ENCODE measurements at places on chromosomes 3 and 15. TPM values are rescaled to one million over a fixed set of nuclear protein-coding genes. Genes with fewer than 3 reads are reported as not detected.
A peak's percentile ranks its signal among the peaks of the same experiment; 100 is the strongest.

PCNP gene
- total RNA-seq = 205 TPM

SCN11A gene
- 0.22 TPM for total RNA-seq

SEC62 gene
- 64.1 TPM for total RNA-seq

DNAH12 gene
- 0.08 TPM for total RNA-seq

NUTM1 gene
- total RNA-seq = not detected

ASB14 gene
- total RNA-seq = not detected

DNA sequence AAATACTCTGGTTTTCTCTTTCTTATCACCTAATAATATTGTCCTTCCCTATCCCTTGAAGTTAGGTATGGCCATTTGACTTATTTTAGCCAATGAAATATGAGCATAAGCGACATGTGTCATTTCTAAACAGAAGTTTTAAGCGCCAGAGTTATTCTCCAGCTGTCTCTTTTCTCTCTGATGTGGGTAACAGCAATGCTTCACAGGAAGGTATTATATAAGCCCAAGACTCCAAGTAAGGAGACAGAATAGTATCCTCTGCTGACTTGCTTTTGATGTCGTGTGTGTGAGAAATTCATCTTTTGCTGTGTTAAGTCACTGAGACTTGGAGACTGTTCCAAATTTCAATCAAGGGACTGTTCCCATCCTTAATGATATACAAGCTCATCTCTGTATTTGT is 224.6 kb upstream of the NECTIN3 start:
- ATAC-seq = no peak

DNA sequence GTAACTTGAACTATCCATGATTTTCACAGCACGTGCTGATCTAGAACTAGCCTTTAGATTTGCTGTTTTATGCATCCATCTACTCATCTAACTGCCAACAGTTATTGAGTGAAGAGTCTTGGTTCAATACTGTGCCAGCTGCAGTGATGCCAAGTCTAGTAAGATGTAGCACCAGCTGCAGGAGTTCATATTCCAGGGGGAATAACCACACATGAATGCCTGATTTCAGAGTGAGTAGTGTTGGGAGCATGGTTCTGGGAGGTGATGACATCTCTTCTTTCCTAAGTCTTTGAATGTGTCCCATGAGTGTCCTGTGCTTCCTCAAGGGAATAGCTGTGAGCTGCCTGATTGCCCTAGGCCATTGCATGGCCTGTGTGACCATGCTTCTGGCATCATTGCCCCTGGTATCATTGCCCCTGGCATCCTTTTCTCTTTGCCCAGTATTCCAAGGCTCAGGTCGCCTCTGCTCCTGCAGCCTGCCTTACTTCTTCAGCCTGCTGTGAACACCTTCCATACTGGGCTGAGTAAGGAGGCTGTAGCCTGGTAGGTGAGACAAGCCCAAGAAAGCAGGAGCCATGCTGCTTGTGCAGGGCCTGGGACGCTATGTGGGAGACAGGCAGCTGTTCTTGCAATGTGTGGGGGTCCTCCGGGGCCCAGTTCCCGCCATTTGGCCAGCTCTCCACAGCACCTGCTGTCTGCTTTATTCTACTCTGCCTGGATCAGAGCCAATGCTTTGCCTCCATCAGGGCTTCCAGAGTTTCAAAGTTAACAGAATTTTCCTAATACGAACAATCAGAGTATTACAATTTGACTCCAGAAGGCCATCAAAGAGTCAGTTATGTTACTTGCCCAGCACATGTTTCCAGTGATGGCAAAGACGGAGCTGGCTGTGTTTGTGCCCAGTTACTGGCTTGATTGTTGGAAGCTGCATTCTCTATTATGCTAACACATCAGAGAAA is 73.2 kb downstream of the CLSTN2 start:
- ATAC-seq = no peak

- no peak for ATAC-seq
Observed at GRCh38 chr3:47004369-47005211, 25.1 kb downstream of the NBEAL2 start.

- no peak for ATAC-seq
Observed at GRCh38 chr15:70507772-70508371, 255.5 kb downstream of the UACA start.

GRCh38 chr3:25663869-25664811 is 567 bp downstream of the TOP2B start:
- peak; percentile 46 for ATAC-seq

DNA sequence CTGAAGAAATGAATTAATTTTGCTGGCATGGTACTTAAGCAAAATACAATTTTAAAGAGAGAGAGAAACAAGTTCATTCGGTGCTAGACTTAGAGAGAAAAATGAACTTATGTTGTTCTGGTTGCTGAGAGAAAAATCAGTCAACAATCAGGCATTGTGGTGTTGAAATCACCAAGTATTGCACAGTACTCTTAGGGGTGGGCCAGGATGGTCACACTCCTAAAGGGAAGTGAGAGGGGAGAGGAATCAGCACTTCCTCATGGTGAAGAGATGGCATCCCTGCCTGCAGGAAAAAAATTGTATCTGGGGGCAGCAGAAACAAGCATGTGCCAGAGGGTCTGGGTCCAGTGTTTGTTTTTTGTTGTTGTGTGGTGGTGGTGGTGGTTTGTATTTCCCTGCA is 7.0 kb upstream of the DMXL2 start:
- no peak for ATAC-seq

DNA sequence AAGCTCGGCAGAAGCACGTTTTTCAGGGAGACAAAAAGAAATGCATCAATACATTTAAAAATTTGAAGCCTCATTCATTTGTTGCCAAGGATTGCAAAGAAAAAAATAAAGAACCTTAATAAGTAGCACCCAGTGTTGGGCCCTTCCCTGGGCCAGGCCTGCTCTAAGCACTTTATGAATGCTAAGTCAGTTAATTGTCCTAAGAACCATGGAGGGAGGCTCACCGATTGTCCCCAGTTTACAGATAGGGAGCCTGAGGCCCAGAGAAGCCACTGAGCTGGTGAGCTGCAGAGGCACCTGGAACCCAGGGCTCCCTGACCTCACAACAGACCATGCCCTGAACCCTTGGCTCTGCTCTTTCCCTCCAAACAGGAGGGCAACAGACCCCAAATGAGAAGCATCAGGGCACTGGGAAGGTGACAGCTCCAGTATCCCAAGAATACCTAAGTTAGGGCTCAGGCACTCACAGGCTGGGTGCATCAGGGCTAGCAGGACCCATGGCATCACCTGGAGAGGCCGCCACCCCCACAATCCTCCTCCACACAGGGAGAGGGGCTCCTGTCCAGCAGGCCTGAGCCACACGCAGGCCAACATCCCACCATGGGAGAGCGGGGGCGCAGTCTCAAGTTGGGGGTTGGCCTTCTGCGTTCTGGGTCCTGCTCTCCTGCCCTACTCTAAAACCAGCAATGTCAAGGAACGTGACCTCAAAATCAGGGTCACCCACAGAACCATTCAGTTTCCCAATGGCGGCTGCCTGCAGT is 3.9 kb downstream of the GRIP2 start:
- ATAC-seq = no peak

DNA sequence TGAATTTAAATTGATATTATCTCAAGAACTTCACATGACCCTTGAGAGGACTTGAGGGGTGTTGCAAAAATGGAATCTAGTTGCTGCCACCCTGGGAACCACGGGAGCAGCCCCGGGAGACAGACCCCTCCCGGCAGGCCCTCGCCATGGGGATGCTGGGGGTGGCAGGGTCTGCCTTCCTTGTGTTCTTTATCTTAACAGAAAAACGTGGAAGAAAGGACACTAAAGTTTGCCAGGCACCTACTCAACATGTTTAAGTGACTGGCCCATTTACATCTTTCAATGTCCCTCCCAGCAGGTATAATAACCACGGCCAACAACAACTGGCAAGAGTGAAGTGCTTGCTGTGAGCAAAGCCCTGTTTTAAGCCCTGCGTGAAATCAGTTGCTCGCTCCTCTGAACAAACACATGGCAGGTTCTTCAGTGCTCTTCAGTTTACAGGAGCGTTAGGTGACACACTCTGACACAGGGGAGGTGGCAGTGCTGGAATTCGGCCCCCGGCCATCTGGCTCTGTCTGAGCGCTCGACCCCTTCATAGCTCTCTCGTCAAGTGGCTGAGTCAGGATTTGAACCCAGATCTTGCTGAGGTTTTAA is 112.5 kb downstream of the ASB7 start:
- no peak for ATAC-seq

GRCh38 chr3:107561980-107562379 is 39.2 kb downstream of the BBX start:
- no peak for ATAC-seq

GRCh38 chr3:192080336-192080735 is 619.4 kb downstream of the PYDC2 start:
- ATAC-seq = no peak

GRCh38 chr3:122782804-122783203 is 10.8 kb downstream of the HSPBAP1 start:
- ATAC-seq = no peak

DNA sequence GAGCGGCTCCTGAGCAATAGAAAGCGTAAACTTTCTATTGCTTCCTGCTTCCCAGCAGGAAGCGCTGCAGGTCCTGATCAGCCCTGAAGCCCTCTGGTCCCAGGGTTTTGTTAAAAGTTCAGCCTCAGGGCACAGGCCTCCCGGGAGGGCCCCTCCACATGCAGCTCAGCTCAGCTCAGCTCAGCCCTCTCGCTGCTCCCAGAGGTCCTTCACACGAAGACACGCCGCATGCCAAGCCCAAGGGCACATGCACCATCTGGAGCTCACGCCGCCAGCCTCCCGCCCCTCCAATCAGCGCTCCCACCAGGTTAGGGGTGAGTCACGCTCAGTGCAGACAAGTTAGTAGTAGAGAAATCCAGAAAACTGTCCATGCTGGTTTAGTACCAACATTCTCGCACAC is 12.7 kb downstream of the TKT start:
- no peak for ATAC-seq

DNA sequence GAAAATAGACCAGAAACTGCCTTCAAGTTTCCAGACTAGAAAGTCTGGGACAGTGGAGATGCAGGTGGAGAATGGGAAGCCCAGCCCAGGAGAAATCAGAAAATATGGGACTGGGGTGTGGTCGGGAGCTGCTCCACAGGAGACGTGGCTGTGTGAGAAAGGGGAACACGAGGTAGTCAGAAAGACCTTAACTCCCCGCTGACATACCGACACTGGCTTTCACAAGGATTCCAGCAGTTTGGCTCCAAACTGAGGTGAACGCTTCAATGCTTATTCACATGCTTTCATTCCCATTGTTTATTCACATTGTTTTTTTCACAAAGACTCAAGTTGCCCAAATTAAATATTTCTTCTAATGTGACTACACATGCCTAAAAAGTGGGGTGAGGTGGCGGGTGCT is 111.5 kb upstream of the SLCO3A1 start:
- no peak for ATAC-seq

- ATAC-seq = no peak
Observed at GRCh38 chr15:28946803-28947202, 61.0 kb downstream of the APBA2 start.

DNA sequence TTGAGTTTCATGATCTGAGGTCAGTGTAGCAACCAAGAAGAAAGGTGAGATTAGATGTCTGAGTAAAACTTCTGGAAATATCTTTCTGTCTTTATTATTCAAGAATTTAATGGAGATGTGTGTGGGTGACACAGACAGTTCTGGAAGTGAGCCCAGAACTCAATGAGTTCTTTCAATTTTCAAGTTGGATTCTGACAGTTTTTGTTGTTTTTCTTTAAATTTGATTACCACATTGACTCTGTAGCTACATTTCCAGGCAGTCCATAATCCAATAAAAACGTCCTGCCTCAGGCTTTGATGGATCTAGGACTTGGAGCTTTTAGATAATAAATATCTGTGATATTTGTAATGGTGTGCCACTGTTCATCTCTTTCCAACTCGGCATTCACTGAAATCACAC is 3.9 kb upstream of the PARP14 start:
- ATAC-seq = no peak

DNA sequence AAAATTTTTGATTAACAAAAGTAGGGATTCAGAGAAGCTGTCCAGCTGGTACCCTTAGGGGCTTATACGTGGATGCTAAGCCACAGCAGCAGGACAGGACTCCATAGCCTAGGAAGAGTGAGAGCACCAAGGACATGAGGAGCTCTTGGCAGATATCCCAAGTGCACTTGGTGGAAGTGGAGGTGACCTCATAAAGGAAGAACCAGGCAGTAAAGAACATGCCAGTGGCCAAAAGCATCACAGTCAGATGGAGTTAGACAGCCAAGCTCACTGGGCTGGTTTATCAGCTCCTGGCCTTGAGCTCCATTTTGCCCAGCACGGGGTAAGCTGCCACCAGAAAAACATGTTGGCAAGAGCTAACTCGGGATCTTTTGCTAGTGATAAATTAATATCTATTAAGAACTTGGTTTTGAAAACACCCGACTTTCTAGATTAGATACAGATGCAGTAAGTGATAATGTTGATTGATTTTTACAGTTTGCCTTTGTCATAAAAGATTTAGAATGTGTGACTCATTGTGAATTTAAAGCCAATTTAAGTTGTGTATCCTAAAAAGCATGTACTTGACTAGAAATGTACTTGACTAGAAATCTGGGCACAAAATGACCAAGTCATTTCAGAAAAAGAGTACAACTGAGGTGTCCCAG is 108.0 kb downstream of the CMSS1 start:
- ATAC-seq = no peak

GRCh38 chr3:45183872-45184262 is 37.7 kb upstream of the CDCP1 start:
- ATAC-seq = no peak

DNA sequence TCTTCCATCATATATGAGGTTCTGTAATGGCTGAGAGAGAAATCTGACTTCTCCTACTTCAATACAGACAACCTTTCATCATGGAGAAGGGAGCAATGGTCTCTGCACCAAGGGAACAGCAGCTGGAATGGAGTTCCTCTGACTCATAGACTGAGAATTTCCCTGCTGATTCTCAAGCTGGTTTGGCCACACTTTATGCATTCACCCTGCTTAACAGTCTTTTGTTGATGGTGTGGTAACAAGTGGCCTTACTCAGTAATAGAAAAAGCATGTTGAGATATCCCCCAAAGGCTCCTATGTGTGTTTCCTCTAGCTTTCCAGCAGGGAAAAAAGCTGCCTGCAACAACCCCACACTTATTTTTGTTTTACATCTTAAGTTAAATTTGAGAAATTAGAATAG is 138.1 kb downstream of the GREM1 start:
- ATAC-seq = no peak

GRCh38 chr15:75577401-75578172 is 1.5 kb downstream of the PTPN9 start:
- no peak for ATAC-seq

GRCh38 chr3:133910422-133910821 is 14.7 kb upstream of the RAB6B start:
- no peak for ATAC-seq

- no peak for ATAC-seq
Observed at GRCh38 chr3:31244929-31245817, 287.6 kb upstream of the STT3B start.

DNA sequence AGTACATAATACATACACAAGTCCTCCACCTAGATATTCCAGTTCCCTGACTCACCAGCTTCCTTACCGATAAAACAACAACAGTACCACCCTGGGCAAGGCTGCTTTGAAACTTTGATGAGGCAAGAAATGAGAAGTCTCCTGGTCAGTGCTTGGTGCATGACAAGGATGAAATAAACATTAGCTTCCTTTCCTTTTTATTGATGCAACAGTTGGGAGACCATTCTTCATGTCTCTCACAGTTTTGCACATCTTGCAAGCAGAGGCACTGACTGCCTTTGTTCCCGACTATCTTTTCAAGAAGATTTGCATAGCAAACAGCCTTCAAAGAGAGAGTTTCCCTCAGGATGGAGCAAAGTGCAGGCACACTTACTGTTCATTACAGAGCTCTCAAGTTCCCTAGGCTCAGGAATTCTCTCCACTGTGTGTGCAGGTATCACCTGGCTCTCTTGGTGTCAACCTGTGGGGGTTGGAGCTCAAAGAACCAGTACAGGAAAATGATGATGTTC is 65.2 kb downstream of the MYLK start:
- ATAC-seq = no peak

- peak; percentile 38 for ATAC-seq
Observed at GRCh38 chr15:84840741-84841429, 23.7 kb downstream of the ALPK3 start.

Measured in activated T-helper 17 cell treated with anti-CD3 and anti-CD28 coated beads, Interleukin-2, amount 50 U/mL, for 72 hours (primary cell).